ENCODE measurements at places on chromosomes 3 and 15.

DNA sequence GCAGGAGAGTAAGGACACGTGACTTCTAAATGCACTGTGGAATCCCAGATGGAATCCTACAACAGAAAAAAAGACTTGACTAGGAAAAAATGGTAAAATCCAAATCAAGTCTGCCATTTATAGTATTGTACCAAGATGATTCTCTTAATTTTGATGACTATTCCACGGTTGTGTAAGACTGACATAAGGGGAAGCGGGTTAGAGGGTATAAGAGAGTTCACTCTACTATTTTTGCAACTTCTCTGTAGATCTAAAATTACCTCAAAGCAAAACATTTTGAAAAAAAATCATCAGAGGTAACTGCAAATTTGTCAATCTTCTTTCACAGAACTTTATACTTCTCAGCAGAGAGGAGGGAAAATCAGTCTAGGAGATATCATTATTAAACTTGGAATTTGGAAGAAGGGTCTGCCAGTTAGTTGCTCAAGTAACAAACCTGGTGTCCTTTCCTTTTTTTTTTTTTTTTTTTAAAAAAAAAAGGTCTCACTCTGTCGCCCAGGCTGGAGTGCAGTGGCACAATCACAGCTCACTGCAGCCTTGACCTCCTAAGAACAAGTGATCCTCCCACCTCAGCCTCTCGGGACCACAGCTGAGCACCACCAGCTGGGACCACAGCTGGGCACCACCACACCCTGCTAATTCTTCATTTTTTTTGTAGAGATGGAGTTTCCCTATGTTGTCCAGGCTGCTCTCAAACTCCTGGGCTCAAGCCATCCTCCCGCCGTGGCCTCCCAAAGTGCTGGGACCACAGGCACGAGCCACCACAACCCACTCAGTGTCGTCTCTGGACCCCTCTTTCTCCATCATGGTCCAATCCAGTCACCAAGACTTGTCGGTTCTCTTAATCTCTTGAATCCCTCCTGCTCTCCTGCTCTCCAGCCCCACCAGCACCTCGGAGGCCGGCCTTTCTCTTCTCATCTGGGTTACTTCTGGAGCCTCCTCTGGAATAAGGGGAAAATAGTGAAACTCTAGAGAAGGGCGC is 14.9 kb upstream of the HES1 start:
- no peak for DNase-seq

DNA sequence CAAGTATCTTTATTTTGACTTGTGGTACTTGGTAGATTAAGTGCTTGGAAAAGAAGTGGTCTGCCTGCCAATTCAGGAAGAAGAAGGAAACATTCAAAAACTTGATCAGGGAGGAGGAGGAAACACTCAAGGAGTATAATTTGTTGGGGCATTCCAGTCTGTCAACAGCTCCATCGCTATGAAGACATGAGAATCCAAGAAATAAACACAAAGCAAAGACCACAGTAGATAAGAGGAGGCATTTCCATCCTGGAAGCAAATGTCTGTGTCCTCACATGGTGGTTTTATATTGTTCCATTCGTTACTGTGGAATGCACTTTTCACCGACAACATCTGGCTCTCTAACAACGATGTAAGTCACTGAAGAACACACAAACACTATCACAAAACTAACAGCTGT is 176.1 kb upstream of the FRMD4B start:
- DNase-seq = no peak

DNA sequence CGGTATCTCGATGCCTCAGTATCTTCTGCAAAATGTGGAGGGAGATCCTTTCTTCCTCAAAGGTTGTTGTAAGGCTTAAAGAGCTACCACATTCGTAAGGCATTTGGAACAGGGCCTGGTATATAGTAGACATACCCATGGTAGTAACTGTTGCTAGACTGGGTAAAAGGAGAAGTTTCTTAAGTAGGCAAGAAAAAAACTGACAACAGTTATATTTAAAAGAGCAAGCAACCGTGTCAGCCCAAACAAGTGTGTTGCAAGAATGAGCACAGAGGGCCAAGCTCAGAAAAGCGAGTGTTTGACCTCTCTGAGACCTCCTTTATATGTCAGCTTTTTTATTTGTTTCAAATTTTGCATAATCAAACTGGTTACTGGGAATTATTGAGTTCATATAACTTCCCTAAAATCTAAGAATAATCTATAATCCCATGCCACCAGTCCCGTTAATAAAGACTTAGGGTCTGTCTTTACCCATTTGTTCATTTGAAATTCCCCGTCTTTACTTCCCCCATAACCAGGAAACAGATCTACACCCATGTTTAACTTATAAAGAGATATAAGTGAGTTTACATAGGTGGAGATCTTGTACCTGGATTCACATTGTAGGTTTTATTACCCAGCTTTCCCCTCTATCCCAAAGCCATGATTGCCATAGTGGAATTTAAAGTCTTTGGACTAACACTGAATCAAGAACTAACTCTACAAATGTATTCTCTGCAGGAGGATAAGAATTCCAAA is 7.3 kb downstream of the B3GNT5 start:
- DNase-seq = no peak

DNA sequence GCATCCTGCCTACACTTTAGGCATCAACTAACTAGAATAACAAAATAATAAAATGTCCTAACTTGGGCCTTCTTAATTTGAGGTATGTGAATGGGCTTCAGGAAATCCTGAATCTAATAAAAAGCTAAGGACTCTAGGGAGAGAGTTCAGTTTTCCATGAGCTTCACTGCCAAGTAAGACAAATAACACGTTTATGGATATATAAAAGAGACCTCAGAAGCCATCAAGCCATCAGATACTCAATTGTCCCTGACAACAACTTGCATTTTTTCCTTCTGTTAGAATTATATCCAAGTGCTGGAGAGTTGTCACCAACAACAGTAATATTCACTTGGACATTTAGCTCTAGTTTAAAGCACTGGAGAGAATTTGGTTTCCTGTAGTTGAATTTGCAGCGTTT is 102.4 kb upstream of the IGSF10 start:
- no peak for DNase-seq

- DNase-seq = no peak
Measured at GRCh38 chr3:16928386-16929132, 43.8 kb downstream of the PLCL2 start.

- DNase-seq = no peak
Measured at GRCh38 chr3:126817781-126818180, 113.7 kb downstream of the CHCHD6 start.

All from cortex of kidney (tissue), 1 donor.